ENCODE measurements at places on chromosomes 1 and 21.

DNA sequence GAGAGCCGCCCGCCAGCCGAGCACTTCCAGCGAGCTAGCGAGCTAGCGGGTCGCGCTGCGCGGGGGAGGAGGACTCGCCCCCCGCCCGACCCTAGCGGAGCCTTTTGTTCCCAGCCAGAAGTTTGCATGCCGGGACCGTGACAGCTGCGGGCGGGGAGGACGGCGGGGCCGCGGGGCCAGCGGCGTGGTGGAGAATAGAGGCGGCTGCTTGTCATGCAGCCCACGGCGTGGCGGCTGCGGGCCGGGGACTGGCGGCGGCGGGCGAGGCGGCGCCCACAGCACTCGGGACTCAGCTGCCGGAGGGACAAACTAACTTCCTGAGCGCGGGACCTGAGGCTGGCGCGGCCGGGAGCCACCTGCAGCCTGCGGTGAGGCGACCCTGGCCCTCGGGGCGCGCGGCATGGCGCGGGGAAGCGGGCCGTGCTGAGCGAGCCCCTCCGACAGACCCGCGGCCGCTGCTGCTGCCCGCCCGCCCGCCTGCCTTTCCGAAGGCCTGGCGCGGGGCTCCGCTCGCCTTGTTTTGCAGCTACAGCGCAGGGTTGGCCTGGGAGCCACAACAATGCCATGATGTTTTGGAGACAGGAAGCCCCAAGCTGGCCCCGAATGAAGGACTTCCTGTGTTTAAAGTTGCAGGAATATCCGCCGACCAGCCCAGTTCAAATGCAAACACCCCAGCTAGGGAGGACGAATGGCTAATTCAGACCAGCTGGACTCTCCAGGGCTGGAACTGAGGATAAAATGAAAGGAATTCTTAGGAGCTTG is 82.2 kb upstream of the BMP8A start:
- peak; percentile 94 for DNase-seq

- DNase-seq = no peak
Observed at GRCh38 chr1:15972409-15972808, 3.5 kb downstream of the ZBTB17 start.

GRCh38 chr1:26284597-26285347 is 4.9 kb downstream of the SH3BGRL3 start:
- no peak for DNase-seq

DNA sequence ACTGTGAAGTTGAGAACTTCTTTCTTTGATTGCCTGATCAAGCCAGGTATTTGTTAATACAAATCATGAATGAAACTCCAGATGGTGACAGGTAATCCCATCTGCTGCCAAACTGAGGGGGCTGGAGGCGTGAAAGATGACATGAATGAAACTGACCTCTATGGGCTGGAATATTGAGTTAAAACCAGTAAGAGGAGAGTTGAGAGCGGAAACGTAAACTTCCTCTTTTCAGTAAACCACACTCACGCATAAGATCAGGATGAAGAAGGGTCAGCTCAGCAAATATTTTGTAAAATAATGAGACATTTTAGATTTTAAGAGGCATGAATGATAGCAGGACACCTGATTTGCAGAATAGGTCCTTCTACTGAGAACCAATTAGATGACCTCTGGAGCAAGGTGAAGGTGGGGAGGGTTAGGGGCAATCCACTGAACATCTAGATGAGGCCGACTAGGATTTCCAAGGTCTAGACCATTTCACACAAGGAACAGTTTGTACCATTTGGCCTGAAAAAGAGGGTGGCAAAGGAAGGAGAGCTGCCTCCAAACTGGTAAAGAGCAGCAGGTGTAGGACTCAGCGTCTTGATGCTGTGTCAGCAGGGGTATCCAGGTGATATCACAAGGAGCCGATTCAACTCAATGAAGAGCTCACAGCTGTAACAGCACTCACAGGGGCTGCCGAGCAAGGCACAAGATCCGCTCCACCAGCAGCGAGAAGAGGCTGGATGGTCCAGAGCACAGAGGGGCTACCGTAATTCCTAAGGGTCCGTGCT is 132.6 kb downstream of the NTPCR start:
- no peak for DNase-seq

- DNase-seq = no peak
Observed at GRCh38 chr1:17227358-17227915, 21.5 kb upstream of the PADI3 start.

All from NCI-H2029 treated with DMSO at 0.1 percent for 48 hours (cell line).